Liver (tissue), 10 donors: ENCODE measurements at places on chromosomes 12 and 14. TPM values are rescaled to one million over a fixed set of nuclear protein-coding genes. Genes with fewer than 3 reads are reported as not detected.

- no peaks in the 10 kb centered on the region for H3K27me3 ChIP-seq
- H3K4me3 ChIP-seq, result no peak overlapping the region
- H3K4me1 ChIP-seq, result no peaks in the 10 kb centered on the region
- H3K36me3 ChIP-seq, result no peaks in the 10 kb centered on the region
- no peak overlapping the region for H3K27ac ChIP-seq
- no peak for DNase-seq
Observed at GRCh38 chr12:30448038-30448437, 247.6 kb downstream of the IPO8 start.

- H3K4me3 ChIP-seq, result no peak overlapping the region
- DNase-seq, result no peak
- no peaks in the 10 kb centered on the region for H3K27me3 ChIP-seq
- peaks cover 8% of the 10 kb centered on the region for H3K36me3 ChIP-seq
- no peak overlapping the region for H3K27ac ChIP-seq
Observed at GRCh38 chr12:53298164-53298563, 1.3 kb upstream of the MYG1 start.

DNA sequence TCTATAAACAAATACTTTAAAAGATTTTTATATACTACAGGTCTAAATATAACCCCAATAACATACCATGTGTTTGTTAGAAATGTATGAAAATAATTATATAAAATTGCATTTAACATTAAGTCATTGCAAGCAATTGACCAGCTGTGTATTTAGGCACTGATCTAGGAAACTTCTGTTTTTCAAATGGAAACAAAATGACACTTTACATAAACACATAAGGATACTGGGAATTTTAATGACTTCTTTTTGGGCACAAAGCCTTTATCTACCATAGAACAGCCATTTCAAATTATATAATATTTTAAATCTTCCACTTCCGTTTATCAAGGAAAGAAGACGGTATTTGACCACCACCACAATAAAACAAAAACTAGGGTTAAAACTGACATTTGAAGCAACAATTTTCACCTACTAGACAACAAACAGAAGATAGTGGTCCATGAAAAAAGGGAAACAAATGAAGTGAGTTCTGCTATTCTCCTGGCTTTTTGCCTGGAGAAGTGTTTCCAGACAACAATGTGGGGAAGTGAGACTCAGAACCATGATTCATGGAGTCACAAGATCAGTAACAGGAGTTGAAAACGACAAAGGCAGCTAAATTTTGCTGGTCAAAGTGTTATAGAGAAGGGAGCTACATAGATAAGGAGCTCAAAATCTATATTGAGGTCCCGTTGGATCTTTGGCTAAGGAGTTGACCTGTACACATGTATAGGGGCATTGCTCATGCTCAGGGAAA is 475.1 kb downstream of the TRHDE start:
- H3K27me3 ChIP-seq, result no peaks in the 10 kb centered on the region
- no peak overlapping the region for H3K4me3 ChIP-seq
- H3K36me3 ChIP-seq, result no peaks in the 10 kb centered on the region

DNA sequence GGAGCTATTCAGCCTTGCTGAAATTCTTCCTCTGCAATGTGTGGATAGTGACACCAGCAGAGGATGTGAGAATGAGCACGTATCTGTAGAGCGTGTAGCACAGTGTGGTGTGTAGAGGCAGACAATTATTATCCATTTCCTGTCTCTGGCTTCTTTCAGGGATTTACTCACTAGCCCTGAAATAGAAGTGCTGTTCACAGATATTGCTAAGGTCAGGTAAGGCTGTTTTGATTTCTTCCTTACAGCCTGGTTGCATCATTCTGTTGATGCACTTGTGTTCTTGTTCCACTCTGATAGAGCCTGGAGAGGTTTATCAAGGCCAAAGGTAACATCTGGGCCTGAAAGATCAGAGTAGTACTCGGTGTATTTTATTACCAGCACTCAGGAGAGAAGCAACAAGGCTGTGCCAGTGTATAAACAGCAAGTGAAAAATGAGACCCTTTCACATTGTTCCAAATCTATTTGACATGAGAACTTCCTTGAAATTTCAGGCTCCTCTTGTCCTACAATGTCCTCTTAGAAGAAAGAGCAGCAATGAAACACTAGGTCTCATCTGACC is 16.7 kb downstream of the ARG2 start:
- no peak overlapping the region for H3K27ac ChIP-seq
- DNase-seq, result no peak
- no peaks in the 10 kb centered on the region for H3K36me3 ChIP-seq
- H3K27me3 ChIP-seq, result no peaks in the 10 kb centered on the region
- no peak overlapping the region for H3K4me3 ChIP-seq

The C1QL4 gene
- not detected for total RNA-seq

The FOXM1 gene
- total RNA-seq, result not detected
